NCI-H1092 treated with DMSO at 0.1 percent for 48 hours (cell line): ENCODE measurements at places on chromosomes 13 and 19.
A peak's percentile ranks its signal among the peaks of the same experiment; 100 is the strongest.

- no peak for DNase-seq
Observed at GRCh38 chr13:48843630-48844380, 131.9 kb upstream of the FNDC3A start.

GRCh38 chr19:38951187-38951586 is 20.4 kb downstream of the MRPS12 start:
- DNase-seq, result no peak

DNA sequence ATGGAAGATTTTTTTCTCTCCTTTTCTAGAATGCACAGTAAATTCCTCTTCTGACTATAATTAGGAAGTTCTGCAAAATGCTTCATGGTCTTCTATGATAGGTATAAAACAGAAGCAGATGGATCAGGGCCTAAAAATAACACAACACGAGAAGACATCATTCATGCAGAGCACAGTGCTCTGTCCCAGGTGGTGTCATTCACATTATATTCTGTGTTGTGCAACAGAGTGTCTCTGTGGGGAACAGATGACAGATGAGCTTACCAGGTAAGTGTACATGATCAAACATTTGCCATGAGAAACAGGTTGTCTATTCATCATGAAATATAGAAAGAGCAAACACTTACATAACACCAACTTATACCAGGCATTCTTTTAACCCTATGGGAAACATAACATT is 288.3 kb downstream of the KCTD12 start:
- no peak for DNase-seq

- DNase-seq, result no peak
Observed at GRCh38 chr13:40758811-40759210, 12.2 kb downstream of the MRPS31 start.

- no peak for DNase-seq
Observed at GRCh38 chr19:45769821-45770191, 754 bp upstream of the SIX5 start.

DNA sequence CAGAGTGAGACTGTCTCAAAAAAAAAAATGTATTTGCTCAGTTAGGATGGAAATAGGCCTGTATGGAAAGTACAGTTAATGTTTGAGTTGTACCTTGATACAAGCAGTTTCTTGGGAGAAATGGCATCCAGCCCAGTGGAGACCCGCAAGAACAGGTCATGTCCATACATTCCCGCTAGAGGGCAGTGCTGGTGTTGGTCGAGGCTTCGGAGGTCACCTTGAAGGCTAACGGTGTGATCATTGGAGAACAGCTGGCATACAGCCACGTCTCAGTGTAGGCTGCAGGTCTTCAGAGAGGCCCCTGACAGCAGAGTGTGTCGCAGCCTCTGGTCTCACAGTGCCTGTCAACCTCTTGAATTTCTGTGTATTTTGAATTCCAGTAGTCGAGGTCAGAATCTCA is 7.5 kb downstream of the ZNF610 start:
- DNase-seq, result peak; percentile 20

GRCh38 chr13:89857502-89857901 is 1490.0 kb upstream of the MIR17HG start:
- DNase-seq, result no peak

DNA sequence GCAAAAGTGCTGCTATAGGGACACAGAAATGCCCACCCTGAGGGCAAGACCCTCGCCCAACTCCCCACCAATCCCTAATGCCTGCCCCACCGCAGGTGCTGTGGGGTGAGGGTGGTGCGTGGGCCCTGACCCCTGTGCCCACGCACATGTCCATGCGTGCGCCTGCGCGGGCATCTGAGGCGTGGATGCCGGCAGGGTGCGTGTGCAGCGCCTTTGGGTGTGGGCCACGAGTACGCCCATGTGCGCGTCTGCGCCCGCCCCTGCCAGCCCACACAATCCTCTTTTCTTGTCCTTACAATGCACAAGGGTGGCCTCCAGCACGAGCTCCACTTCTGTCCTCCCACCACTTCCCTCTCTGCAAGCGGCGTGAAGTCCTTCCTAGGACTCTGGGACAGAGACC is 14.3 kb downstream of the FUT6 start:
- DNase-seq, result no peak

DNA sequence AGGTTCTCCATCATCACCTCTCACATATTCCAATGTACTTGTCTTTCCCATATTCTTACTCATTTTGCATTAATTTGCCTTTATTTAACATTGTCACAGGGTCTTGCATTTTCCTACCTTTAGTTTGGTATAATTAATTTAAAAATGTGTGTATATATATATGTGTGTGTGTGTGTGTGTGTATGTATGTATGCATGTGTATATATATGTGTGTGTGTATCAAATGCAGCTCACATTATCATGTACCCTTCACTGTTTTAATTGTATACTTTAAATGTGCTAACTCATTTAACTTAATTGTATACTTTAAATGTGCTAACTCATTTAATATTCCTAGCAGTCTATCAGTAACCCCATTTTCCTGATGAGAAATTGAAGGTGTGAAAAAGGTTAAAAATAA is 104.5 kb downstream of the PCDH9 start:
- DNase-seq, result no peak

DNA sequence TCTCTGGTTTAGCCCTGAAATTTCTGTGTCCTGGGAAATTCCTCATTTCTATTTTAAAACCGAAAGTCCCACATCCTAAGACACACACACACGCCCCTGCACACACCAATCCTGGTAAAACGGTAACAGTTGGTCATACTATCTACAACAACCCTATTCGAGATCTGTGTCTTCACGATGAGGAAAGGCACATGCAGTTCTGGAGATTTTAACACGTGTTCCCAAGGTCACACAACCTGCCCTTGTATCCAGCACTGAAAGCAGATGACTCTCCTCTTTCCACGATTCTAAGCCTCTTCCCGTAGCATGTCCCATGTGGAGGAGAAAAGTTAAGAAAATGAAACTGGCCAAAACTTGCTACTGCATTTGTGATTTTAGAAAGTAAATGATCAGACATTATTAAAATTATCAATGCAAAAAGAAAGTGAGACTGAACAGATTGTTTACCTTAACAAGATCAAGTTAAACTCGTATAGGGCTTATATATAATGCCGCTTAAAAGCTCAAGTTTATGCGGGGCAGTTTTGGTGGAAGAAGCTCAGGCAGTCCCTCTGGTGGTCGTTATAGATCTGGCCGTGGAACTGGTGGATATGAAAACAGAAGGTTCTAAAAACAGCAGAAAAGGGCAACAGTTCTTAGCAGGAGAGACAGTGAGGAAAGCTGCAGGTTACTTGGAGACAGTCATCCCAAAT is 32.7 kb downstream of the VSTM1 start:
- no peak for DNase-seq

DNA sequence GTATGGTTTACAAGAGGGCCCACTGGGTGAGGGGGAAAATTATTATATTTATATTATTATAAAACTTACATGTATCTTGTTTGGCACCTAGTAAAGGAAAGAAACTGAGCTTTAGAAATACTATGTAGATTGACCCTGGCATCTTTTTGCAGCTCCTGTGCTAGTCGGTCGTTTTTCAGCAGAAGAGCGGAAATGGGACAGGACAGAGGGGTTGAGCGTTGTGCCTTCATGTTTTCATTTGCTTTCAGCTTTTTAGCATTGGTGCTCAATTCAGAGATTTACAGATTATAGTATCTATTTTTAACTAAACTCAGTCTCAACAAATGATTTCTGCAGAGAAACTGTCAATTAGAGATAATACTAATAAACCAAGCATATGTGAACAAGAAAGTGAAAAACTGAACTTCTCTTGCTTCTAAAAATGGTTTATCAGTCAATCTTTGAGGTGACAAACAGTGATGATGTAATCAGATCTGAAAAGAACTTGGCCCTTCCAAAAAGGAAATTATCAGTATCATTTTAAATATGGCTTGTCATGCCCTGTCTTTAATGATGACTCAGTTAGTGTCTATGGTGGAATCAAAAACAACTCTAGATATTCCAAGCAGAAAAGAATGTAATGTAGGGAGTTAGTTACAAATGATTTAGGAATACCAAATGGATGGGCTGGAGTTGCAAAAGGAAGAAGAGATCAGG is 56.9 kb upstream of the KCTD4 start:
- no peak for DNase-seq

DNA sequence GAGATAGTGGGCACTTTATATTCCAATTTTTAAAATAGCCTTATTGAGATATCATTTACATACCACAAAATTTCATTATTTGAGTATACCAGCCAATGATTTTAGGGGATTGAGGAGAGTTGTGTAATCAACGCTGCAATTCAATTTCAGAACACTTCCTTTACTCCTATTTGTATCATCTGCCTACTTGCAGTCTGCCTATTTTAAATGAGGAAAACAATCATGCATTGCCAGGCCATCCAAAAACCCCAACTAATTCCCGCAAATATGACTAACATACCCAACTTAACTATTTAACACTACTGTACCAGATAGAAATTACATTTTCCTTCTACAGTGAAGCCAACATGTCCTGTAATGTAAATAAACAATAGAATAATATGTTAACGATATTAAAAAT is 26.7 kb downstream of the CAB39L start:
- DNase-seq, result no peak

- no peak for DNase-seq
Observed at GRCh38 chr19:10361569-10362011, 18.8 kb downstream of the TYK2 start.

DNA sequence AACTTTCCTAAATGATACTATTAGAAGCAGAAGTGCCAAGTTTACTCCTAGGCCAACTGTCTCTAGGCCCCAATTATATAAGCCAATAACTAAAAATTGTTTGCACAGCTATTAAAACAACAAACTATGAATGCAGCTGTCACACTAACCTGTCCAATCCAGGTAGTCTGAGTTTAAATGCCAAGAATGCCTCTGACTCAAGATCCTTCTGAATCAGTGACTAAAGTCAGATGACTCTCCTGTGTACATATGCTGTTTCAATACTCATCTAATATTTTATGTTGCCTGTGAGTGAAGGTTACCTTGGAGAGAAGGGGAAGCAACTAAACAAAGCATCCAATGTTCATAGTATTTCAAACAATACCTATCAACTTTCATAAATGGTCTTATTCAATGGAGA is 257.0 kb downstream of the ENOX1 start:
- no peak for DNase-seq

DNA sequence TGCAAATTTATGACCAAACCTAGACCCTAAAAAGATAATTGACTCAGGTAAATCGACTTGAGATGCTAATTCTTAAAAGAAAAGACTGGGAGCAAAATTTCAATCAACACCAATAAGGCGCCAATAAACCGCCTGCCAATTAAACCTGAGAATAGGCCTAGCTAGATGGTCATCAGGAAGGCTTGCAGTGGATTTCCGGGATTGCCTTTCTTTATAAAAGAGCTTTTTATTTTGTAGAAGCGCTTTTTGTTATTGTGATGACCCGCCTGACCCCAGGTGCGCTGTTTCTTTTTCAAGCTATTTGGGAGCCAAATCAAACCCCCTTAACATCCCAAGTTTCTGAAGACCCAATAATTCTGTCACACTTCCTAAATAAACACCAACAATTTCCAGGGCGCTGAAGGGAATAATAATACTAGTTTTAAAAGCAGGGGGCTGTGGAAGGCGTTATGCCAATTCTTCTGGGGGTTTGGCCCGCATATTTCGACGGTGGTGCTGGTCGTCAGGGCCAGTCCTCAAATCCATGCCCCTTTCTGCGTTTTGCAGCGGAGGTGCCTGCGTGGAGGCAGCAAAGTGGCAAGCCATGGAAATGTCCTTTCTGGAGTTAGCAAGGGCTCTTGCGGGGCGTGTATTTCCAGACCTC is 2.9 kb upstream of the ZIC5 start:
- no peak for DNase-seq

GRCh38 chr19:38142176-38143035 is 81.6 kb downstream of the DPF1 start:
- peak; percentile 28 for DNase-seq

- no peak for DNase-seq
Observed at GRCh38 chr13:33945477-33945876, 127.5 kb downstream of the RFC3 start.

GRCh38 chr19:49468199-49468598 is 5.8 kb upstream of the FLT3LG start:
- no peak for DNase-seq

DNA sequence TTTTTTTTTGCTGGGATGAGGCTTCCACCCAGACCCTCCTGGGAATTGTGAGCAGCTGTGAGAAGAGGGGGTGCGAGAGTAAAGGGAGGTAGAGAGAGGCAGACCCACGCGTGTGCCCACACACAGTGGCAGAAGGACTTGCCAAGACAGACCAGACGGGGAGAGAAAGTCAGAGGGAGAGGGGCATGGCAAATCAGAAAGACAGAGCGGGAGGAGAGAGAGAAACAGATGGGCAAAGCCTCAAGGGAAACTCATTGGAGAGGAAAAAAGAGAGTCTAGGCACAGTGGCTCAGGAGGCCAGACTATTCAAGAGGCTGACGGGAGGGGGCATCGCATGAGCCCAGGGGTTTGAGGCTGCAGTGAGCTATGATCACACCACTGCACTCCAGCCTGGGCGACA is 17.0 kb downstream of the CATSPERG start:
- no peak for DNase-seq

GRCh38 chr19:44951179-44952159 is 3.7 kb upstream of the CLPTM1 start:
- peak; percentile 58 for DNase-seq

GRCh38 chr19:6087074-6087571 is 23.2 kb downstream of the RFX2 start:
- DNase-seq, result peak; percentile 59

DNA sequence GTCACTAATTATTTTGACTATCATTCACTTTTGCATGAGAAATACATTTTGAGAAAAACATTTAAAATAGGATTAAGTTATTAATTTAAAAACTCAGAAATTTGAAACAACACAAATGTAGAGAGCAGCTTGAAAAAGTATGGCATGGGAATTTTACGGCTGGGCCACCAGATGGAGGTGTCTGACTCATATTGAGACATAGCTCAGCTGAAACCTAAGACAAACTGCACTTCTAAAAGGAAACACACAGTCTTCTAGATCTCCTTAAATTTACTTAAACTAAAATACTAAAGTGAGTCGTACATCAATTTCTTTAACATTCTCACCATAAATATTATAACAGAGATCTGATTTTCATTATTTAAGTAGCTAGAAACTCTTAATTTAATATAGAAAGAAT is 41.9 kb upstream of the POSTN start:
- peak; percentile 38 for DNase-seq
